Aorta (tissue), 5 donors: ENCODE measurements at places on chromosomes 3 and 15. TPM values are rescaled to one million over a fixed set of nuclear protein-coding genes. Genes with fewer than 3 reads are reported as not detected.
A peak's percentile ranks its signal among the peaks of the same experiment; 100 is the strongest.

GRCh38 chr3:4520033-4520816 lies 27.1 kb downstream of the ITPR1 start:
- H3K27me3 ChIP-seq = no peaks in the 10 kb centered on the region
- peaks cover 27% of the 10 kb centered on the region for H3K4me1 ChIP-seq
- H3K36me3 ChIP-seq = no peaks in the 10 kb centered on the region
- H3K27ac ChIP-seq = peak overlapping the region; percentile 35
- DNase-seq = no peak
- no peak overlapping the region for H3K4me3 ChIP-seq

GRCh38 chr3:20325563-20325962 lies 139.6 kb upstream of the SGO1 start:
- H3K27ac ChIP-seq = peak overlapping the region; percentile 28
- no peak overlapping the region for H3K4me3 ChIP-seq
- DNase-seq = no peak
- H3K36me3 ChIP-seq = no peaks in the 10 kb centered on the region
- peaks cover 2% of the 10 kb centered on the region for H3K4me1 ChIP-seq

DNA sequence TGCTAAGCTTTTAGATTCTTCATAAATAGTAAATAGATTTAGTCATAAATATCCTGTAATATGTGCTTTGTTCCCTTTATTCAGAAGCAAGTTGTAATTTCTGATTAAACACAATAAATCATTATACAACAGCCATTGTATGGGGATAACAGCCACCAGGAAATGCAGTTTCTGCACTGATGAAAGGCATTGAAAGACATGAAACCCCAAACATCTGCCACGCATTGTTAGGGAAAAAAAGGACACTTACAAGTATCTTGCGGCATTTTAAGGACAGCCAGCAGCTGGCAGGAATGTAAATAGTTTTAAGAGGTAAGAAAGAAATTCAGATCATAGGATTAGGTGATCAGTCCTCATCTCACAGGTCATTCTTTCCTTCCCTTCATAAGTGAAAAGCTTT lies 801.1 kb upstream of the LMCD1 start:
- no peaks in the 10 kb centered on the region for H3K36me3 ChIP-seq
- no peak overlapping the region for H3K4me3 ChIP-seq
- no peaks in the 10 kb centered on the region for H3K4me1 ChIP-seq
- no peak overlapping the region for H3K27ac ChIP-seq

GRCh38 chr15:90882781-90883525 lies 1.4 kb upstream of the FES start:
- no peak overlapping the region for H3K4me3 ChIP-seq
- no peak overlapping the region for H3K27ac ChIP-seq
- no peaks in the 10 kb centered on the region for H3K4me1 ChIP-seq
- H3K36me3 ChIP-seq = no peaks in the 10 kb centered on the region

ANKRD28 gene
- total RNA-seq = 52.7 TPM

DNA sequence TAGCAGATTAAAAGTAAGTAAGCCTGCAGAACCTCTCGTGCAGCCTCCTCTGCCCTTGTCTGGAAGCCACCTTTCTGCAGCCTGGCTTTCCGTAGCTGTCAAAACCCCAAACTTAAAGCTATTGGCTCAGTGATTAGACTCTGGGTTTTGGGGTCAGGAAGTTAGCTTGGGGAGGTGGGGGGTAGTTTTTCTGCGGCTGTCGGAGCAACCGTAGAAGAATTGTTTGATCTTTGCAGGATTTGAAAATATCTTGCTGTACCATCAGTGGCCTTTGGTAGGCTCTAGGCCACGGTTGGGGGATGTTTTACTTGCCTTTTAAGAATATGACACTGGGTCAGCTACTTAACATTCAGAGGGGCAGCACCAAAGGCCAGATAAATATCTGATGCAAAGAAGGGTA lies 88.4 kb upstream of the RASGRP1 start:
- H3K27ac ChIP-seq = no peak overlapping the region
- H3K4me1 ChIP-seq = no peaks in the 10 kb centered on the region
- no peaks in the 10 kb centered on the region for H3K27me3 ChIP-seq
- DNase-seq = no peak

GRCh38 chr3:155701882-155702465 lies 42.9 kb downstream of the PLCH1 start:
- H3K4me3 ChIP-seq = no peak overlapping the region
- no peaks in the 10 kb centered on the region for H3K4me1 ChIP-seq
- no peak overlapping the region for H3K27ac ChIP-seq
- H3K36me3 ChIP-seq = no peaks in the 10 kb centered on the region
- no peaks in the 10 kb centered on the region for H3K27me3 ChIP-seq

GOLGA6A gene
- total RNA-seq = not detected

VEPH1 gene
- total RNA-seq = not detected

DNA sequence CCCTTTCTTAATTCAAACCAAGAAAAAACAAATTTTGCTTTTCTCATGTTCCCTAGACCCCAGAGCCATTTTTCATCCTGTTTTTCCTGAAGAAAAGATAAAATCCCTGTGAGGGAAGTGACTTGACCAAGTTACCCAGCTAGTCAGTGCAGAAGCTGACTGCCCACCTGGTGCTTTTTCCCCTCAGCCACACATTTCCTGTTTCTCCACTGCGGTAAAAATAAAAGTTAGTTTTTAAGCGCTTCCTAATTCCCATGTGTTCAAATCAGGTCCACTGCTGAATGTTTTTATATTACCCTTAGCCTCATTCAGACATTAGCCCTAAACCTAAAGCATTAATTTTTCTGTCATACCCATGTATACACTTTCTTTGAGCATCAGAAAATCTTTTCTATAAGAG lies 26.1 kb downstream of the PPP2R3A start:
- no peak overlapping the region for H3K4me3 ChIP-seq
- DNase-seq = no peak
- peaks cover 7% of the 10 kb centered on the region for H3K4me1 ChIP-seq
- H3K36me3 ChIP-seq = no peaks in the 10 kb centered on the region

SOX14 gene
- total RNA-seq = not detected

DNA sequence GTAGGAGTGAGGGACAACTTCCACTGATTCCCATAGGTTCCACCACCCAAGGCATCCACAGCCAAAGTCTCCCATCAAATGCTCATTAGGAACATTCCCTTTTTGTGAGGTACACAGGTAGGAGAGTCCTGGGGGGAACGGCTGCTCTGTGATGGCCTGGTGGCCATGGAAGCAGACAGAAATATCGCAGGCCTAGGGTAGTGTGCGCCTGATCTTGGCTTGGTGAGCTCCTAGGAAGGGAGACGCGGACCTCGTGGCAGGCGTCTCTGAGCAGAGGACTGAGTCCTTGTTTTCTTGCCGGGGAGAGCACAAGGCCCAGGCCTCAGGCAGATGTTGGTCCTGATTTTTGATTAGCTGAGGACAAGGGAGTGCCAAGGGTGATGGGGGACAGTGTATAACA lies 99.5 kb downstream of the SNRPN start:
- no peaks in the 10 kb centered on the region for H3K4me1 ChIP-seq
- peaks cover 12% of the 10 kb centered on the region for H3K36me3 ChIP-seq
- DNase-seq = no peak
- H3K27ac ChIP-seq = no peak overlapping the region
- no peak overlapping the region for H3K4me3 ChIP-seq
- H3K27me3 ChIP-seq = no peaks in the 10 kb centered on the region

GRCh38 chr3:157738441-157738840 lies 235.2 kb upstream of the VEPH1 start:
- H3K36me3 ChIP-seq = no peaks in the 10 kb centered on the region
- no peak for DNase-seq
- no peaks in the 10 kb centered on the region for H3K4me1 ChIP-seq
- H3K27me3 ChIP-seq = no peaks in the 10 kb centered on the region

SLC25A20 gene
- 12.4 TPM for total RNA-seq

DNA sequence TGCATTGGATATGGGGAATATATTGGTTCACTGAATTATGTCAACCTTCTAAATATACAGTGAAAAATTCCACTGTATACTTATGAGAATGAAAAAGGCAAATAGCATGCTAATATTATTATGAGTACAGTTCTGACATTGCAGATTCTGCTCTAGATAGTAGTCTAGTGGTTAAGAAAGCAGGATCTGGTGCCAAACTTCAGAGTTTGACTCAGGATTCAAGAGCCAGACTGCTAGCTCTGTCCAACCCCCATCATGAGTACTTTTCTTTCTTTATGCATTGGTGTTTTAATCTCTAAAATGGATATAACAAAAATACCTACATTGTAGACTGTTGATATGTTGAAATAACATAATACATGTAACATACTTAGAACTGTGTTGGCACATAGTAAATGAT lies 57.3 kb upstream of the PLSCR4 start:
- no peak overlapping the region for H3K27ac ChIP-seq
- no peaks in the 10 kb centered on the region for H3K36me3 ChIP-seq
- H3K27me3 ChIP-seq = no peaks in the 10 kb centered on the region
- H3K4me3 ChIP-seq = no peak overlapping the region

DNA sequence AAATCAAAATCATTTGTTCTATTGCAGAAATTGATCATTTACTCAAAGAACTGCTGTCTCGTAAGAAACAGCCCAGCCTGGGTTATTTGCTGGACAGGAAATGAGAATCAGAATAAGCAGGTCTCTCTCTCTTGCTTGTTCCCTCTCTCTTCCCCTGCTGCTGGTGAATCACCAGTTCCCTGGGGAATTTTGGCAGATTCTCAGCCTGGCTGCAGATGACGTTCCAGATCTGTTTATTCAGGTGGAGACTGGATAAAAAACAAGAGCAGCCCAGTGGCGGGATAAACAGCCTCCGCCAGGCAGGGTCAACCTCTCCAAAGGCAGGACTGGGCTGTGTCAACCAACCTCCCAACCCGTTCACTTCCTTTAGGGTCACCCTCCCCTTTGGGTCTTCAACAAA lies 72.1 kb downstream of the LRIG1 start:
- DNase-seq = no peak
- no peak overlapping the region for H3K27ac ChIP-seq
- H3K4me3 ChIP-seq = no peak overlapping the region
- no peaks in the 10 kb centered on the region for H3K36me3 ChIP-seq
- H3K4me1 ChIP-seq = peaks cover 25% of the 10 kb centered on the region

ROBO2 gene
- 1.0 TPM for total RNA-seq

- H3K4me3 ChIP-seq = no peak overlapping the region
- H3K36me3 ChIP-seq = no peaks in the 10 kb centered on the region
- H3K27me3 ChIP-seq = no peaks in the 10 kb centered on the region
- DNase-seq = no peak
- H3K4me1 ChIP-seq = no peaks in the 10 kb centered on the region
Measured at GRCh38 chr3:183539811-183540210, 15.7 kb downstream of the KLHL6 start.

DNA sequence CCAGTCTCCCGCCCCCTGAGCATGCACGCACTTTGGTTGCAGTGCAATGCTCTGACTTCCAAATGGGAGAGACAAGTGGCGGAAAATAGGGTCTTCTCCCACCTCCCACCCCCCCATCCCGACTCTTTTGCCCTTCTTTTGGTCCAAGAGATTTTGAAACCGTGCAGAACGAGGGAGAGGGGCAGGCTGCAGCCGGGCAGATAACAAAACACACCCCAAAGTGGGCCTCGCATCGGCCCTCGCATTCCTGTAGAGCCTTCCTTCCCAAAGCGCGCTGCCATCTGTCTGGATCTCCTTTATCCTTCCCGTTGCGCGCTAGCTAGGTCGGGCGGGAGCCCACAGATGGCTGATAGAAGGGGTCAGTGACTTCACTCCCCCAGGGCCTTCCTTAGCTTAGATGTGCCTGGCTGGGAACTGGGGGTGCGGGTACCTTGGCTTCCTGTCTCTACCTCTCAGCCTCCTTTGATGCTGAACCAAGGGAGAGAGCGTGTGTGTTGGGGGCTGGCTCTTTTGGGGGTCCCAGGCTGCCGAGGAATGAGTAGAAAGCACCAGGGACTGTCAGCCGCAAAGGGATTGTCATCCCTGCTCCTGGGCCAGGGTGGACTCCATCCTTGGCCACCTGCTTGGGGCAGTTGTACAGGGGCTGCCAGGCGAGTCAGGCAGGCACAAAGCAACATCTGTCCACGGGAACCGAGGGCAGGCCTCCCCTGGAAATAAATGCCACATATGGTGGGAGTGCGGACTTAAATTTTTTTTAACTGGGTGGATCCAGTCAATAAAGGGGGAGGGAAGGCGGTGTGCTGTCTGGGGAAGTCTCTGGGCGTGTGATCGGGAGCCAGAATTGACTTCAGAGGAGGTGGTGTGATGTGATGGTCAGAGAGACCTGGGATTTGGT lies 1.8 kb downstream of the SMAD3 start:
- H3K36me3 ChIP-seq = no peaks in the 10 kb centered on the region
- H3K4me3 ChIP-seq = peak overlapping the region; percentile 94
- no peak for DNase-seq
- no peaks in the 10 kb centered on the region for H3K27me3 ChIP-seq
- H3K27ac ChIP-seq = no peak overlapping the region

- no peaks in the 10 kb centered on the region for H3K27me3 ChIP-seq
- H3K4me1 ChIP-seq = no peaks in the 10 kb centered on the region
- no peak overlapping the region for H3K27ac ChIP-seq
- no peak for DNase-seq
- no peaks in the 10 kb centered on the region for H3K36me3 ChIP-seq
Measured at GRCh38 chr15:36371509-36371908, 207.9 kb upstream of the CDIN1 start.

SIDT1 gene
- total RNA-seq = 3.0 TPM

DNA sequence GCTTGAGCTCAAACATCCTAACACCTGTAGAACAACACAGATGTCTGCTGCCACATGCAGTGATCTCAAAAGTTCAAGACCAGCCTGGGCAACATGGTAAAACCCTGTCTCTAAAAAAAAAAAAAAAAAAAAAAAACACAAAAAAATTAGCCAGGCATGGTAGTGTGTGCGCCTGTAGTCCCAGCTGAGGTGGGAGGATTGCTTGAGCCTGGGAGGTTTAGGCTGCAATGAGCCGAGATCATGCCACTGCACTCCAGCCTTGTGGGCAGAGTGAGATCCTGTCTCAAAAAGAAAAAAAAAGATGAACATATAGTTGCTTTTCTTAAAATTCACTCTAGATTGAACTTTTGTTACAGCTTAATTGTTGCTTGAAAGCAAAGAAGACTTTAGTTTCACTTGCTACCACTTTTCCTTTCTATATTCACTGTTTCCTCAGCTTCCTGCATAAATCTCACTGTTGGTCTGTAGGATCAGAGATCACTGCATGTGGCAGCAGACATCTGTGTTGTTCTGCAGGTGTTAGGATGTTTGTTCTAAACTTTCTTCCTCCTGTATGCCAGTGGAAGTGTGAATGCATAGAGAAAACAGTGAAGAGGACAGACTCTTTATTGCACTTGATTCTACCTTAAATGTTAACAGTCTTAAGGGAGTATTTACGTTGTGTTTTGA lies 12.6 kb downstream of the RAB11A start:
- no peaks in the 10 kb centered on the region for H3K36me3 ChIP-seq
- no peak for DNase-seq
- no peak overlapping the region for H3K4me3 ChIP-seq
- H3K27ac ChIP-seq = no peak overlapping the region
- H3K27me3 ChIP-seq = no peaks in the 10 kb centered on the region
- H3K4me1 ChIP-seq = no peaks in the 10 kb centered on the region

- H3K4me3 ChIP-seq = no peak overlapping the region
- no peak for DNase-seq
- no peaks in the 10 kb centered on the region for H3K4me1 ChIP-seq
- no peak overlapping the region for H3K27ac ChIP-seq
Measured at GRCh38 chr15:51083641-51084166, 11.0 kb downstream of the TNFAIP8L3 start.

GRCh38 chr3:143848704-143849103 lies 436 bp upstream of the SLC9A9 start:
- no peaks in the 10 kb centered on the region for H3K36me3 ChIP-seq
- peak overlapping the region; percentile 82 for H3K4me3 ChIP-seq
- H3K27ac ChIP-seq = no peak overlapping the region
- peaks cover 2% of the 10 kb centered on the region for H3K4me1 ChIP-seq
- no peak for DNase-seq
